ENCODE measurements at places on chromosomes 13 and 19. TPM values are rescaled to one million over a fixed set of nuclear protein-coding genes. Genes with fewer than 3 reads are reported as not detected.

COL5A3 gene
- total RNA-seq: not detected

DNA sequence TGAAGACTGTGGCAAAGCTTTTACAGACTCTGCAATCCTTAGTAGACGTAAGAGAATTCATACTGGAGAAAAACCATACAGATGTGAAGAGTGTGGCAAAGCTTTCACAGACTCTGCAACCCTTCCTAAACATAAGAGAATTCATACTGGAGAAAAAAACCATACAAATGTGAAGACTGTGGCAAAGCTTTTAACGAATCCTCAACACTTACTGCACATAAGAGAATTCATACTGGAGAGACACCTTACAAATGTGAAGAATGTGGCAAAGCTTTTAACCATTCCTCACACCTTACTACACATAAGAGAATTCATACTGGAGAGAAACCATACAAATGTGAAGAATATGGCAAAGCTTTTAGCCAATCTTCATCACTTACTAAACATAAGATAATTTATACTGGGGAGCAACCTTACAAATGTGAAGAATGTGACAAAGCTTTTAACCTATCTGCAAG lies 50.1 kb upstream of the ZNF98 start:
- no peak for DNase-seq

ZBTB45 gene
- 18.0 TPM for total RNA-seq

- DNase-seq: no peak
These were observed 49.3 kb downstream of the CPAMD8 start for GRCh38 chr19:16977306-16977705.

MAG gene
- 0.31 TPM for total RNA-seq

DNA sequence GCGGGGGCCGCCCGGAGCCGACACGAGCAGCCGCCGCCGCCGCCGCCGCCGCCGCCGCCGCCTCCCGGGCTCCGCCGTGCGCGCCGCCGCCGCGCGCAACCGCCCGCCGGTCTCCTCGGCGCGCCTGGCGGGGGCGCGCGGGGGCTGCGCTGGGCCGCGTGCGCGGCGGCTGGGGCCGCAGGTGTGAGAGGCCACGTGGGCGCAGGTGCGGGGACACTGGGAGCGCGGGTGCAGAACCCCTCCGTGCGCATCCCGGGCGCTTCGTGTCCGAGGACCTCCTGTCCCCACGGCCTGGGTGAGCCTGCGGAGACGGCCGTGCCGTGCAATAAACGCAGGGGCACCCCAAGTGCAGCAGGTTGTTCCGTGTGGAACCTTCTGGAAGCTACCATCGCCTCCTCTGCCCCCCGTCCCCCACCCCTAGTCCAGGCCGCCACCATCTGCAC lies at the start of gene LINGO3:
LINGO3 (minus strand) TSS at position 41 of the 443 bp plus-strand sequence. CDS start 16,378 bp downstream, outside the sequence.
- DNase-seq: no peak

GRCh38 chr13:106490569-106491321 lies 44.7 kb downstream of the EFNB2 start:
- DNase-seq: no peak

NRTN gene
- 0.42 TPM for total RNA-seq

DNA sequence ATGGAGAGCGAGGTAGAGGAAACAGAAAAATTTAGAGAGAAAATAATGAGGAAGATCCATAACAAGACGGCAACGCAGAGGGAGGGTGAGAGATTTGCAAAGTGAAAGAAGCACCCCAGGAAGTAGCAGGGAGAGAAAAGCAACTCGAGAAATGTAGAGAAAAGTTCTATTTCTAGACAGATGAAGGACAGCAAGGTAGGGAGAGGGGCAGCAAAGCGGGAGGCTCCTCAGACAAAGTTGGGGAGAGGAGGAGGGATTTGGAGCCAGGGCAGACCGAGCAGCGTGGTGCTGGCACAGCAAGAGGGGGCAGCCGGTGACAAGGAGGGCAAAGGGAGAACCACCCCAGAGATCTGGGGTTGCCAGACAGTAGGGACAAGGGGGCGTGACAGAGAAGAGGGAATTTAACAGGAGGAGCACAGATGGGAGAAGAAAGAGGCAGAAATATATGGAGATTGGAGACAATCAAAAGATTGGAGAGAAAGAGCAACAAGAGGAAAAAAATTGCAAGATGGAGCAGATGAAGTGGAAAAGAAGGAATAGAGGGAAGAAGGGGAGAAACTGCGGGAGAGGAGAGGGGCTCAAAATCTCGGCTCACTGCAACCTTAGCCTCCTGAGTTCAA lies 989 bp downstream of the ZNF766 start:
- no peak for DNase-seq

DNA sequence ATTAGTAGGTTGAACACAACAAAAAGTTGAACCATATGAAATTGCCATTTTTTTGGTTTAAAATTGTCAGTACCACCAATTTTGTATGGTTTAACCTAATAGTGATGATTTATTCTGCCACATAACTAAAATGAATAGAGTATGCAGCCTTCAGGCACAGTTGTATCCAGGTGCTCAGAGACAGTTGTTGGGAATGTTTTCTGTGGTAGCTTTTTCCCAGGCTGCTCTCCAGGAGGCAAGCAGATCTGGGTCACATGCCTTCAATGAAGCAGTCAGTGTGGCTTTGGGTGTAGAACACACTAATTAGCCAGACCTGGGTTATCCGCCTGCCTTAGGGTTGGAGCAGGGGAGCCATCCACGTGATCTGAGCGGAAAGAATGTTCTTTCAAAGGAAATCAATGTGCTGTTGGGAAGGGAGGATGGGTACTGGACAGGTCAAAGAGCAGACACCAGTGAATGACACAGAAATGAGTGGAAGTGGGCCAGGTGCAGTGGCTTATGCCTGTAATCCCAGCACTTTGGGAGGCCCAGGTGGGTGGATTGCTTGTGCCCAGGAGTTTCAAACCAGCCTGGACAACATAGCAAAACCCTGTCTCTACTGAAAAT lies 28.6 kb downstream of the MARK4 start:
- DNase-seq: no peak
